ENCODE measurements at places on chromosomes 6 and 20.

GRCh38 chr6:13299918-13300317, 28.4 kb downstream of the TBC1D7 start:
- no peak for DNase-seq

DNA sequence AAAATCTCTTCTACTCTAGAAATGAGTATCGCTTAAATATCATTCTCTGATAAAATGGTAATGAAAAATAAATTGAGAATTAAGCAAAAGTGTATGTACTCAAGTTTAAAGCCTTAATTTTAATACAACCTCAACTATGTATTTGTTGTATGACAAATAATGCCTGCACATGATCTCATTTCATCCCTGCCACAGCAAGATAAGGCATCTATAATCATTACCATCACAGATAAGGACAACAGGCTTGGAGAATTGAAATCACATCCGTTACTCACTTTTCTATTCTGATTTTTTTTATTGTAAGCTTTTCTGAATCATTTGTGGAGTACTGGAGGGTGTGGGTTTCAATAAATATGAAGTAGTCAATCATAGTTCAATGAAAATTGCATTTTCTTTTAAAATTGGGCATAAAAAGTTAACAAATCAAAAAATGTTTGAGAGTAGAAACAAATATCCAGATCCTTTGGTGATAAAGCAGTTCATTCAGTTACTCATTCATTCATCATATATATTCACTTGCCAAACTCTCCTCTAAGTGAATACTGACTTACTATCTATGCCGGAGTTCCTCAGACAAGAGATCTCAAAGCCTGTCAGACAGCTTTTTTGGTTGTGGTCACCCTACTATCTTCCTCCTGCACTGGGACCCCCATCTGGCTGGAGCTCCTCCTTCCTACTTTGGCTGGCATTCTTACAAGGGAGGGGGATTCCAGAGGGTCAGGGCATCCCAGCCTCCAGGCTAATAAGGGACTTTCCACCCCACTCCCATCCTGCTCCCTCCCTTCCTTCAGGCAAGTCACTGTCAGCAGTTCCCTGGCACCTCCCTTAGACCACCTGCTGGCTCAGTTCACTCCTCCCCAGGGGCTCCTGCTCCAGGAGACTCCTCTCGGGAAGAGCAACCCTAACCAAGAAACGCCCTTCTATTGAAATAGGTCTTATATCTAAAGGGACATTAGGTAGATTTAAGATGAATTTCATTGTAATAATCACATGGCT, 118.6 kb downstream of the OGFRL1 start:
- no peak for DNase-seq

DNA sequence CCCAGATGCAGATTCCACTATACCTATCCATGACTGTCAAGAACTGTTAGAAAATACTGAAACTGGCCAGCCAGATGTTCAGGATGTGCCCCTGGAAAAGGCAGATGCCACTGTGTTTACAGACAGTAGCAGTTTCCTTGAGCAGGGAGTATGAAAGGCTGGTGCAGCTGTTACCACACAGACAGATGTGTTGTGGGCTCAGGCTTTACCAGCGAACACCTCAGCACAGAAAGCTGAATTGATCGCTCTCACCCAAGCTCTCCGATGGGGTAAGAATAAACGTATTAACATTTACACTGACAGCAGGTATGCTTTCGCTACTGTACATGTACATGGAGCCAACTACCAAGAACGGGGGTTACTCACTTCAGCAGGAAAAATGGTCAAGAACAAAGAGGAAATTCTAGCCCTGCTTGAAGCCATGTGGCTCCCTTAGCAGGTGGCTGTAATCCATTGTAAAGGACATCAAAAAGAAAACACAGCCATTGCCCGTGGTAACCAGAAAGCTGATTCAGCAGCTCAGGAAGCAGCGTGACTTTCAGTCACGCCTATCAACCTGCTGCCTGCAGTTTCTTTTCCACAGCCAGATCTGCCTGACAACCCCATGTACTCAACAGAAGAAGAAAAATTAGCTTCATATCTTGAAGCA, 459.7 kb upstream of the HTR1E start:
- DNase-seq, result no peak

- peak; percentile 58 for DNase-seq
These were observed 18.3 kb downstream of the RAET1L start for GRCh38 chr6:150006961-150007464.

- DNase-seq, result no peak
These were observed 52.2 kb upstream of the NNAT start for GRCh38 chr20:37468886-37469285.

DNA sequence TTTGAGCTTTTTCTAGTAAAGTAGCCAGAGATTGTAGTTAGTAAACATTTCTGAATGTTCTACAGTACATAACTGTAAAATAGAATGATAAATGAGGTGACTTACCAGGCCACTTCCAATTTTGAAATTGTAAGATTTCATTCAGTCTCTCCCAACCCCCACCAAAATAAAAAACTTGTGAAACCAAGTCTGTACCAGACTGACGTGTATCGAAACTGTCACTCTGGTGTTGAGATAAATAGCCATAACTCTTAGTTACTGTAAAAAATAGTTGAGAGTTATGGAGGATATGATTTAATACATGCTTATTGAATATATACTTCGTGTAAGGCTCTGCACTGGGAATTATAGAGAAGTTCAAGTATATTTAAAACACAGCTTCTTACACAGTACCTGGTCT, 455.7 kb downstream of the PLCB1 start:
- no peak for DNase-seq

DNA sequence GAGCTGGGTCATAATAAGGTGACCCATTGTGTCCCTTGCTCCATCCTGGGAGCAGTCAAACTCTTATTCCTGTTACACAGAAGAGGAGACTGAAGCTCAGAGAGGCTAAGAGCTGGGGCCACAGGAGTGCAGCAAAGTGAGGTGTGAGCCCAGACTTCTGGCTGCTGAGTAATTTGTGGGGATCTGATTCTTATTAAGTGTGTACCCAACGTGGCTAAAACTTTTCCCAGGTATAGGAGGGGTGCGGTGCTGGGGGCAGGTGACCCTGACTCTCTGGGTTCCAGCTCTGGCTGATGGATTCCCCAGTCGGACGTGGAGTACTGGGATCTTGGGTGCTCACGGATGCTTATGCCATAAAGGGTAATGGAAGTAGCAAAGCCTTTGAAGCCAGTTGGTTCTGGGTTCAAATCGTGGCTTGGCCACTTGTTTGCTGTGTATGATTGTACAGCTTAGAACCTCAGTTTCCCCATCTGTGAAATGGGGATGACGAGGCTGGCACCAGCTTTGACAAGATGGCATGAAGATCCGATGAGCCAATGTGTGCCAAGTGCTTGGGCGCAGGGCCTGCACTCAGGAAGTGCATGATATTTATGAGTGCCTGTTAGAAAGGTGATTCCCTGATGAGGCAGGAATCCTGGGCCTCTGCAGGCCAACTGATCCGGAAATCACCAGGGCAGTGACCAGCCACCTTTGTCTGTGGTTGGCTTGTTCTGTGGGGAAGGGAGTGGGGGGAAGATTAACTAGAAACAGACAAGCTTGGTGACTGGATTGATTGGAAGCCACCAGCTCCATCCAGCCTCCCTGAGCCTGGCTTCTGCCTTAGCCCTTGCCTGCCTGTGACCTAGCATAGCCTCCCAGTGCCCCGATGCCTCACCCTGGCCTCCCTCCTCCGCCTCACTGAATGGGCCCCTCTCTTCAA, 6.0 kb downstream of the SRC start:
- DNase-seq, result no peak

GRCh38 chr6:21384216-21384615, 209.3 kb upstream of the SOX4 start:
- DNase-seq, result no peak

GRCh38 chr6:36697481-36697903, at the start of gene RAB44:
Gene RAB44, plus strand, starts transcription at chr6:36697826. Its CDS starts 6,410 bp downstream, at chr6:36704236.
- DNase-seq, result no peak

DNA sequence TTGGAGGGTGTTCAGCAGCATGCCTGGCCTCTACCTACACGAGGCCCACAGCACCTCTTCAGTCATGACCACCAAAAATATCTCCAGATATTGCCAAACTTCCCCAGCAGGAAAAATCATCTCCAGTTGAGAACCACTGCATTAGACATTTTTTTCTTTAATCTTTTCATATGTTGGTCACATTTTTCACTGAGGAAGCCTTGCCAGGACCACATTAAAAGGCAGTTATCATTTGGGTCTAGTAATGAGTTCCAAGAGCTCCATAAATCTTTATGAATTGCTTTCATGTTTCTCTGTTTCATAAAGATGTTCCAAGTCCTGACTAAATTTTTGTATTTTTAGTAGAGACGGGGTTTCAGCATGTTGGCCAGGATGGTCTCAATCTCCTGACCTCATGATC, 28.8 kb downstream of the MTRES1 start:
- DNase-seq, result no peak

- DNase-seq, result peak; percentile 5
These were observed 21.6 kb downstream of the STX7 start for GRCh38 chr6:132491303-132491702.

DNA sequence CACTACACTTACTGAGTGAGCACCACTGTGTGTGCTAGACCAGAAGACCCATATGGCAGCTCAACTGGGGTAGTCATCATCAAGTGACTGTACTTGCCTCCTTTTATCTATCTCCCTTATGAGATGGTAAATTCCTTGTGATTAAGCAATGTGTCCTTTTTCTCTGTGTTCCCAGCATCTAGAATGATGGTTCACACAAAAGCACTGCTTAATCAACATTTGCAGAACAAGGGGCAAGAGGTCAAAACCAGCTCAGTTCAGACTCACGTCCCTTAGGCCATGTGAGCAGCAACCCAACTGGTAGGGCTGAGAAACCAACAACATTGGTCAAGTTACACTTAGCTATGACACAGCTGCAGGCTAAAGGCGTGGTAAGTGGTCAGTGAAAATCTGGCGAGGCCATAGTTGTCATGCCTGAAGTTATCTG, 10.0 kb downstream of the TRAM2 start:
- DNase-seq, result no peak

- no peak for DNase-seq
These were observed 787 bp upstream of the CARMIL1 start for GRCh38 chr6:25278261-25278913.

DNA sequence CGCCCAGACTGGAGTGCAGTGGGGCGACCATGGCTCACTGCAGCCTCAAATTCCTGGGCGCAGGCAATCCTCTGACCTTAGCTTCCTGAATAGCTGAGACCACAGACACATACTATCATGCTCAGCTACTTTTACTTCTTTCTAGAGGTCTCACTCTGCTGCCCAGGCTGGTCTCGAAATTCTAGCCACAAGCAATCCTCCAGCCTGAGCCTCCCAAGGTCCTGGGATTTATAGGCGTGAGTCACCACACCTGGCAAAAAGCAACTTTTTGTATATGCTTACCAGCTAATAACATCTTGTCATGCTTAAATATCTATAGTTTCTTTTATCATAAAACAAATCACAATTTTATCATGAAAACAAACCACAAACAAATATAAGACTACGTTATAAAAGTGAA, 23.0 kb downstream of the RNASET2 start:
- DNase-seq, result no peak

DNA sequence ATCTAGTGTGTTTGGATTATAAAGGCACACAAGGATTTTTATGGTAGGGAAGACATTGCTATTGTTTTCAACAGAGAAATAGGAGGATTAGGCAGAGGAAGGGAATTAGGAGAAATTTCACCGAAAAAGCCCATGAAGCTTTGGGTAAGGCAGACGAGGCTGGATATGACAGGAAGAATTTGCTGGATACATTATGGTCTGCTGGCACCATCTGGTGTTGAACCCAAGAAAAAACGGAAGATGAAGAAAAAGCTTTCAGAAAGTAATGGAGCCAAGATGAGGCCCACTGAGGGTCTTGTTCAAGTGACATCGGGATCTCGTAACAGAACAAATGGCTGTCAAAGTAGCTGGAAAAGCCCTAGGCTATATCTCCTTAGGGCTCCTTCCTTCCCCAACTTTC, 56.5 kb downstream of the OR2J2 start:
- DNase-seq, result no peak

GRCh38 chr6:13638626-13639025, 23.5 kb downstream of the NOL7 start:
- DNase-seq, result no peak

DNA sequence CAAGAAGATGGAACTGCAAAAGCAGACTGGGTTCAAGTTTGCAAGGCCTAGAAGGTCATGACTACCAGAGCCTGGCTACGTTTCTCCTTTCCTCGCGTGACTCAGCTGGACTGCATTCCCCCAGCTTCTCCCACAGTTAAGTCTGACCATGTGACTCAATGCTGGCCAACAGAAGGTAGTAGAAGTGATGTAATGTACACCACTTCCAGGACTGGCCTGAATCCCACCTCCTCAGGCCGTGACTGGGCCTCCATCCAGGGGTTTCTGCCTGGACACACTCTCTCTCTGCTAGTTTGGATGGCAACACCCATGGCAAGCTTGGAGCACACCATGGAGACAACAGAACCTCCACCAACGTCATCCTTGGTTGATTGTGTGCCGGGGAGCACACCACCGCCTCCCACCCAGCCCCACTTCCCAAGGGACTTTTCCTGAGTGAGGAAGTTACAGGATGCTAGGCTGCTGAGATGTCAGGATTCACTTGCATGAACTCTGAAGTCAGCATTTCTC, 112.0 kb upstream of the CDYL start:
- DNase-seq, result no peak

DNA sequence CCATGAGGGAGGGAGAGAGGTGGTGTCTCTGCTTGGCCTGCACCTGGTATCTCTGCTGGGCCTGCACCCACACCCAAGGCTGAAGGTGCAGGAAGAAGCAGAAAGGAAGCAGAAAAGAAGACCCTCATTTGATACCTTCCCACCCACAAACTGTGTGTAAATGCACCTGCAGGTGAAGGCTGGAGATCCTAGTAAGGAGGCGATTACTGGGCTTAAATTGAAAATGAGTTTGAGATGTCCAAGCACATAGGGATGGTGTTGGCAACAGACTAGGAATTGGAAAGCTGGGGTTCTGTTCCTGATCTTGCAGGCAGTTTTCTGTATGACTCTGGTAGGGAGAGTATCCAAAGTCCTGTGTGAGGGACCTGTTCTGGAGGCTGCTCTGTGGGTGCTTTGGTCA, 74.7 kb downstream of the LYRM2 start:
- DNase-seq, result no peak

DNA sequence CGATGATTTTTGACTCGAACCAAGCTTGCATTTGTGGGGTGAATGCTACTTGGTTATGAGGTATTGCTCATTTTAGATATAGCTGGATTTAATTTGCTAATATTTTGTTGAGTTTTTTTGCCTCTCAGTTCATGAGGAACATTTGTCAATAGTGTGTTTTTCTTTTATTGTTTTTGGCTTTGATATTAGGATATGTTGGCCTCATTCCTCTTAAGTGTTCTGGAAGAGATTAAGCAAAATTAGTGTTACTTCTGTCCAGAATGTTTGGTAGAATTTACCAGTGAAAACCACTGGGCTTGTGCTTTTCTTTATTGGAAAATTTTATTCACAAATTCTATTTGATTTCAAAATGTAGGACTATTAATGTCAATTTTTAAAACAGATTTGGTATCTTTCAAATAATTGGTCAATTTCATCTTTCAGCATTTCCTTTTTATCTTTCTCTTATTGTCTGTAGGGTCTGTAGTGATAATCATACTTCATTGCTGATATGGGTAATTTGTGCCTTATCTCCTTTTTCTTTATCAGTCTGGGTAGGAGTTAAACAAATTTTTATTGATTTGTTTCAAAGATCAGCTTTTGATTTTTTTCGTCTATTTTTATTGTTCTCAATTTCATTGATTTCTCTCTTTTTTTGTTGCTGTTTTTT, 14.1 kb downstream of the AIG1 start:
- DNase-seq, result no peak
